ENCODE measurements at places on chromosomes 3 and 15.

DNA sequence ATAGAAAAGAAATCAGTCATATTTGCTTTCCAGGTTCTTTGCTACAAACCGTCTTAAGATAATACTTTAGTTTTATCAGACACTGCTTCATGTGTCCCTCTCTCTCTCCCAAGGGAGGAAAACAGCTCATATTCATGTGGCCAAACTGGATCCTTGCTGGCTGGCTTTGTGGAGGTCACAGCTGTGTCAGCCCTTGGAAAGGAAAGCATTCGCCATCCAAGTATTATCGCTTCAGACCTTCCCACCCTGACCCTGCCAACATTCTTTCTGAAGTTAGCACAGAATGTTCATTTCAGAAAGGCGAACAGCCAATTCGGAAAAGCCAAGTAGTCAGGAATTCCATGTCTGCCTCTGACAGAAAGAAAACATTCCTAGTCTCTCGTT lies 213.6 kb downstream of the FEZF2 start:
- no peak for DNase-seq

- no peak for DNase-seq
Observed at GRCh38 chr15:52428297-52428696, 100.4 kb downstream of the MYO5A start.

DNA sequence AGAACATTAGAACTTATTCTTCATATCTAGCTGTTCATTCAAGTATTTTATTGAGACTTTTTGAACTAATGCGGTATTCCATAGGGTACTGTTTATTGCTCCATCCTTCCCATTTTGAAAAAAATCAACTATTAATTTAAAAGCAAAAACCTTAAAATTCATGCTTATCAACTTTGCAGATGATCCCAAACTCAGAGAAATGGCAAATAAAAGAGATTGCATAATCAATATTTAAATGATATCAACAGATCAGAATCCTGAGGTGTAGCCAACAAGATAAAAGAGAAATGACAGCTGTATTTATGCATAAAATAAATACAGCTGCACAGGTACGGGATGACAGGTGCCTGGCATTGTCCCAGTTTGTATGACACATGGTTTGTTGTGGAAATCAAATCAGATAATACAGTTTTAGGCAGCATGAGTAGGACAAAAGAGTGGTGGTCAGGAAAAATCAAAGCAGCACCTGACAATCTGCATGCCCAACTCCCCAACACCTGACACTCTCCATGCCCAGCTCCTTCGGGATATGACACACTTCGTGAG lies 42.4 kb upstream of the CMTM8 start:
- peak; percentile 79 for DNase-seq

GRCh38 chr3:16461463-16462245 lies 51.8 kb downstream of the RFTN1 start:
- peak; percentile 96 for DNase-seq

DNA sequence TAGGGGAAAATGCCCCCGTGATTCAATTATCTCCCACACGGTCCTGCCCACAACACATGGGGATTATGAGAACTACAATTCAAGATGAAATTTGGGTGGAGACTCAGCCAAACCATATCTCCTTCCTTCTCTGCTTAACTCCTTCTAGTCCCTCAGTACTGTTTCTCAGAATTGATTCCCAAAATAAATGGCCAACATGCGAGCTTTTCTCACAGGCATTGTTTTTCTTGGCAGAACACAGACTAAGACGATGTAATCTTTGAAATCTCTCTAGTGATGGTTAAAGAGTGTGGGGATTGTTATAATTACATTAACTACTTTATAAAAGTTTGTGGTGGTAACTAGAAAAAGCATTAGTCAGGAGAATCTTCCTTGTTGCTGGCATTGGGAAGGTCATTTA lies 366.5 kb downstream of the LPP start:
- DNase-seq = no peak

DNA sequence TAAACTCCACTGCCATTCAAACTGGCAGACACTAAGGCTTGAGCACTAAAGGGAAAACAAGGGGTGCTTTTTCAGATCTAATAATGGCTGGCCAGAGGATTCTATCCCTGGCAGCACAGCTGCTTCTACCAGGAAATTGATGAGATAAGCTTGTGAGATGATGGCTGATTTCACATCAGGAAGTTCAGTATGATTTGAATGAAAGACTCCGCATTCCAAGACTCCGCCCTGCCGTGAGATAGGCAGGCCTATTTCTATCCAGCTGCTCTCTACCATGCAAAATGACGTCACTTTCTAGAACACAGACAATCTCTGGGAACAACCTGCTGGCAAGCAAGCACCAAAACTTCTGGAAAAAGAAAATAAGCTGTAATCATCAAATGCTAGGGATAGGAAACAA lies 171.8 kb downstream of the WDR76 start:
- DNase-seq = peak; percentile 22

DNA sequence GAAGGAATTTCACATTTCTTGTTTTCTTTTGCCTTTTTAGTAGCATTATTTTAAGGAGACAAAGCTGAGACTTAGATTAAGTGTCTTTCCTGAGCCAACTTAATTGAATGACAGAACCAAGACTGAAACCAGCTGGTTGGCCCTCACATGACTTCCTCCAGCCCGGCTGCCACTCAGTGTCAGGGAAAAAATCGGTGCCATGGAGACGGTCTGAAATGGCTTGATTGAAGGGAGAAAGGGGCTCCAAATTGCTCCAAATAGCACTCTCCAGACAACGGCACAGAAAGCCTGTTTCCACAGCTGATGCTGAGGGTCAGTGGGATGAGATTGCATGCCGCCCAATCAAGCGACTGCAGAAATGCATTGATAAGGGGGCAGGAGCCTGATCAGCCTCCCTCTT lies 475.2 kb upstream of the IL12A start:
- no peak for DNase-seq

DNA sequence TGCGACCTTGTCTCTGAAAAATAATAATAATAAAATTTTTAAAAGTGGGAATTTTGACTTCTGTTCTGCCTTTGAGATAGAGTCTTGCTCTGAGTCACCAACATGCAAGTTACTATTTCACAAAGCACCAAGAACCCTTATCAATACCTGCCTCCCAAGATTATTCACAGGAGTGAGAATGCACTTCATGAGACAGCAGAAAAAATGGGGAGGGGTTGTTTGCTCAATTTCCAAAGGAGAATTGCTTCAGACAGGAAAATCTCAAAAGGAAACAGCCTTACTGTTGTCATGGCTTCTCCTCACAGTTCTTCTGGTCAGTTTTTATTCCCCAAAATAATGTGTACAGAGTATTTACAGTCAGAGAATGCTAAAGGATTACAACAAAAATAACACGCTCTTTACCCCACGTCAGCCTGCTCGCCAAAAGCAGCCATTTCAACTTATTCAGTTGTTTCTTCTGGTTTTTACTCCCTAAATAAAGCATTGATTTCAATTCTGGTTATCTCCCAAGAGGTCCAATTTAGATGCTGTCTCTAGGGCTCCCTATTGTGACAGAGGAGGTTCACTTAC lies 89.0 kb downstream of the PPCDC start:
- DNase-seq = no peak

DNA sequence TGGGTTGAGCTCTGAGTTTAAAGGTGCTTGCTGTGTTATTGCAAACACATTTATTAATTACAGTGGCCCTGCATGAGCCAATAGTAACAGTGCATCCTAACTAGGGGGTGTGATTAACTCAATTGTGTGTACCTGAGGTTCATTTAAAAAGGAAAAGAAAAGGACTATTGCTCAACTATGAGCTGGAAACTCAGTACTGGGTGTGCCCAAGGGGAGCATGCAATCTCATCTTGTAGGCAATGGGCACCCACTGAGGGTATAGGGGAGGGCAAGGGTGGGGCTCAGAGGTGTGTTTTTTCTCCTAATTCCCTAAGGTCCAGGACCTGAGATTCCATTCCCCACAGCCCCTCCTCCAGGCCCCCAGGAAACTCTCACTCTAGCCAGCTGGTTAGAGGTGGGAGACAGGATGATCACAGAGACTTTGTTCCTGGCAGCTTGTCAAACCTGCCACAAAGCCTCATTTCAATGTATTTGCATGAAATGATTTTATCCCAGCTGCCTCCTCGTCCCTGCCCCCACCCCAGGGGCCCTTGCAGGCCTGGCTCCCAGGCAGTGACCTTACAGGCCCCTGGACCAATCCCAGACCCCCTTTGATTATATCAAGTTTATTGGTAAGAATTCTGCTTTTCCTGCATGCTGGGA lies 220.7 kb downstream of the TBC1D2B start:
- DNase-seq = no peak

- DNase-seq = no peak
Observed at GRCh38 chr3:128551867-128552266, 58.9 kb upstream of the GATA2 start.
